NCI-H1930 (cell line): ENCODE measurements at places on chromosomes 4 and X.

- no peak for DNase-seq
These were observed 56.3 kb upstream of the CXCL8 start for GRCh38 chr4:73684097-73684496.

DNA sequence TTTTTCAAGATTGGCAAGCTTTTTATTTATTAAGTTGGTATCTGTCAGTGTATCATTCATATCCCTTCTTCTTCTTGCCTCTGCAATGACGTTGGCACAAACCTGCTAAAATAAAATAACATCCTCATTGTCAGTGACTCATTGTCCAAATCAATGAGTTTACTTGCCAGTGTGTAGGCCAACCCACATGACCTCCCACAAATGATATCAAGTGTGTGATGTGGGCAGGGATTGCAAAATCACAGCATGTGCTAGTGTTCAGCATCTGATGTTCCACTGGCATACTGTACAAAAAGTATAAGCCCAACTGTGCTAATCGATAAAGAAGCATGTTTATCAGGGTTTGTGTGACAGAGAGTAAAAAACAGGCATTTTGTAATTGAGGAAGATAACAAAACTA lies 25.5 kb downstream of the GPAT3 start:
- no peak for DNase-seq

DNA sequence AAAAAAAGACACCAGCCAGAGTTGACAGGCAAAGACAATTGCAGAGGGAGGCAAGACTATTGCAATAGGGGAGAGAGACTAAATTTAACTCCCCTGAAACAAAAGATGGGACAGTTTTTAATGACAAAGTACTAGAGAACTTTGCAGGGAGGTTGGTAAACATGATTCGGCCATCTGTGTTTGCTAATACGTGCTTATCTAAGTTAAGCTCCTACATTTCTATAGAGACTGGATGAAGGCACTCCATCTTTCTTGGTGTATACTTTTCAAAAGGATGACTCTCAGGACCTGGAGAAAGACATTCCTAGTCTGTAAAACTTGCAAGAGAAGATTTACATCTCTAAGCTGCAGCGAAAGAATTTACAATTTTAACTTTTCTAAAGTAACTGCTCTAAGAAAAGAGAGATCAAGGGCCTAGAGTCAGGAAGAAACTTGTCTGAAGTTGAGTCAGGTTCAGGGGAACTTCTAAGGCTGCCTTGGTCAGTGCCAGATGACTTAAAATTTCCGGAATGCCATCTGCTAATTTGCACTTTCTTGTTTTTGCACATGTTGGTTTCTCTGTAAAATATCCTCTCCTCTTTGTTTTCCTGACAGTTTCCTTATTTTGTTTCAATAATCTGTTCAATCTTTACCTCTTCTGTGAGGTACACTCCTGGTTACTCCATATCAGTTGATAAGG lies 10.6 kb downstream of the ADAM29 start:
- no peak for DNase-seq

- DNase-seq, result no peak
These were observed 225.9 kb downstream of the NR3C2 start for GRCh38 chr4:148216321-148216720.

GRCh38 chr4:33628296-33628695 lies 2616.0 kb downstream of the ARAP2 start:
- no peak for DNase-seq

GRCh38 chr4:147724468-147725201 lies 7.3 kb upstream of the ARHGAP10 start:
- no peak for DNase-seq

DNA sequence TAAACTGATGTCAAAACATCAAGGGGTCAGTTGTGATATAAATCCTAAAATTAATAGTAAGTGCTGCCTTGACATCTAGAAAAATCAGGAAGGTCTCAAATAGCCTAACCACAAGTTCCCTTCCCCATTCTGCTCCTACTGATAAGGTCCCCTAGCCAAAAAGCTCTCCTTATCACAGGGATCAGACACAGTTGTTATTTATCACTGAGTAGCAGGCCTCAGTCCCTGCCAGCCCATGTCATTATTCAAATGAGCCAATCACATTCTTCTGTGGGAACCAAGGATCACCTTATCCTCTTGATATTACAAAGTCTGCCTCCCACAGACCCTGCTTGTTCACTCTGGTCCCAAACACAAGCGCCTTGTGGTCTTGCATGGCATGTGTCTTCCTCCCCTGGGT lies 23.3 kb upstream of the TMEM255A start:
- no peak for DNase-seq

GRCh38 chr4:135508006-135508714 lies 1306.6 kb upstream of the PABPC4L start:
- no peak for DNase-seq

DNA sequence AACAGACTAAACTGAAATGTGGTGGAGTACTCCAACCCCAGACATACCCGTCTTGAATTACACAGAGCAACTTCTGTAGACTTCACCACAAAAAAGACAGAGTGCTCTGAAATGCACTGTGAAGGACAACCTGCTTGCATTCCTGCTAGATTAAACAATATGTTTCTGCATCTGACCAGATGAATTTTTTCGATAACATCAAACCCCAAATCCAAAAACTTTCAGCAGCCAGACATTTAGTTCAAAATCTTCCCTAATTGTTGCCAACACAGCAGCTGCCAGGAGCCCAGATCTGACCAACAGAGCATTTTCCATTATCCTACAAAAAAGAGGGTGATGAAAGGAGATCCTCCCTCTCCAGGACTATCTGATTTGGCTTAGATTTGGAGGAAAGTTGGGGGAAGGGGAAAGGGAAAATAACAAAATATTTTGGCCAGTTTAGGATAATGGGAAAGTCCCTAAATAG lies 356.5 kb downstream of the PDGFC start:
- DNase-seq, result no peak

DNA sequence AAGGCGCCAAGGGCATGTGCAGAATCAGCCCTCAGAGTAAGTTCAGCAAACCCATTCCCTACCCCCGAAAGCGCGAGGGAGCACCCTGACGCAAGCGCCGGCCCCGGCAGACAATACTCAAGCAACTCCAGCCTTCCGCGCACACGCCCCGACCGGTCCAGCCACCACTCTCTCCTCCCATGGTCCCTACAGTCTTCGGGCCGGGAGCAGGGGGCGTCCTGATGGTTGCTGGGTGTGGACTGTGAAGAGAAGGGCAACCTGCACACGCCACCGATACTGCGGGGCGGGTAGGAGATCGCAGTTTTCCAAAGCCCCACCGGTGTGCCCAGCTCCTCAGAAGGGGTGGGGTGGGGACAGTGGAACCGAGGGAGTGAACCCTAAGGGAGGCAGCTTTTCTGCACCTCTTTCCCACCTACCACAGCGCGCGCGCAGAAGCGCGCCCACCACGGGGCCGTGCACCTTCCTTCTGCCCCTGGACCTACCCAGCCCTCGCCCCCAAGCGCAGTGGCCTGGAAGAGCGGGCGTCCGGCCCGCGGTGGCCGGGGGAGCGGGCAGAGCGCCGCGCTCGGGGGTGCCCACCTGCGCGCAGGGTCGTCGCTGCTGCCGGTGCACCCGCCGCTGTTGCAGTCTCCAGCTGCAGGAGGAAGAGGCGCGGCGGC lies 650.2 kb upstream of the DIPK2B start:
- no peak for DNase-seq

DNA sequence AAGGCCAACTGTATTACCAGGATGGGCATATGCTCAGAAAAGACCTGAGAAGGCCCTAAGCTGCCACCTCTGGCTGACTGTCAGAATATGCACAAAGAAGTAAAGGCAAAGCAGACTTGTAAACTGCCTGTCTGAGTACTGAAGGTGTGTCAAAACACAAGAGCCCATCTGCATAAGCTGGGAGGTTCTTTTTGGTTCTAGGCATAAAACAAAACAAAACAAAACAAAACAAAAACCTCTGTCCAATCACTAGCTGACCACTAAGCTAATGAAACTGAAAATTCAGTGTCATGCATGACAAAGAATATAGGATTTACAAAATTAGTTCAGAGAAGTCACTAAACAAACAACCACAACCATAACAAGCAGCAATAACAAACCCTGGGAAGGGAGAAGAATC lies 20.6 kb downstream of the SH3D19 start:
- DNase-seq, result no peak

- DNase-seq, result no peak
These were observed 78.3 kb downstream of the FIP1L1 start for GRCh38 chr4:53455766-53456165.

DNA sequence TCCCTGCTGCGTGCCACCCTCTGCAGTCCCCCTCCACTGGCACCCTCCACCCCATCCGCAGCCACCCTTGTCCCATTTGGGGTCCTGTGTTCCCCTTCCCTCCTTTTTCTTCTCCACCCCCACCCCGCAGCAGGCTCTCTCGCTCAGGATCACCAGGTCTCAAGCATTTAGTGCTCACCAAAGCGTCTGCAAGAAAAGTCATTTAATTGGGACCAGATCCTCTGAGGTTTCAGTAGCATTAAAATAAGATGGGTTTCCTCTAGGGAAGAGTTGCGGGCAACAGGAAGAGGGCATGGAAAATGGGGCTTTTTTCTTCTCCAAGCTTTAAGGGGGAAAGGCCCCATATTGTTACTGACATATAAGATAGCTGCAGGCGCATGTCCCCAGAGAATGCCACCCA lies 4.9 kb upstream of the HAUS7 start:
- DNase-seq, result no peak

DNA sequence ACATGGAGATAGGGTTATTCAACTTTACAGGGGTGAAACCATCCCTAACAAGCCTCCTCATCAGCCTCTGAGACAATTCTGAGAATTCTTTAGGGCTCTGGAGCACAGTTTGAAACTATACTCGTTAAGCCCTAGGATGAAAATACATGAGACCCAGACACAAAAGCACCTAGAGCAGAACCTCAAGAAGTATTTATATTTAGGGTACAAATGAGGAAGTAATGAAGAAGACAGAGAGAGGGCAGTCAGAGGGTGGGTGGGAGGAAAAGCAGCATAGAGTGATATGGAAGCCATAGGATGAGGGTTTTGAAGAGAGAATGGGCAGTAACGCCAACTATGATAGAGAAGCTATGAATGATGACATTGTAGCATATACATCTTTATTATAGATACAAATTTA lies 250.3 kb downstream of the DCLK2 start:
- DNase-seq, result no peak

- no peak for DNase-seq
These were observed 62.0 kb upstream of the VCX2 start for GRCh38 chrX:8233091-8233490.
